ENCODE measurements at places on chromosomes 5 and 9.

- H3K27ac ChIP-seq, result no peak overlapping the region
- no peaks in the 10 kb centered on the region for H3K27me3 ChIP-seq
- DNase-seq, result no peak
- H3K4me1 ChIP-seq, result no peaks in the 10 kb centered on the region
These were observed 79.5 kb upstream of the HTR4 start for GRCh38 chr5:148733601-148734438.

GRCh38 chr9:10678010-10678409 lies 65.2 kb upstream of the PTPRD start:
- H3K27ac ChIP-seq, result no peak overlapping the region
- H3K27me3 ChIP-seq, result no peaks in the 10 kb centered on the region
- no peaks in the 10 kb centered on the region for H3K4me1 ChIP-seq
- DNase-seq, result no peak
- H3K4me3 ChIP-seq, result no peak overlapping the region

DNA sequence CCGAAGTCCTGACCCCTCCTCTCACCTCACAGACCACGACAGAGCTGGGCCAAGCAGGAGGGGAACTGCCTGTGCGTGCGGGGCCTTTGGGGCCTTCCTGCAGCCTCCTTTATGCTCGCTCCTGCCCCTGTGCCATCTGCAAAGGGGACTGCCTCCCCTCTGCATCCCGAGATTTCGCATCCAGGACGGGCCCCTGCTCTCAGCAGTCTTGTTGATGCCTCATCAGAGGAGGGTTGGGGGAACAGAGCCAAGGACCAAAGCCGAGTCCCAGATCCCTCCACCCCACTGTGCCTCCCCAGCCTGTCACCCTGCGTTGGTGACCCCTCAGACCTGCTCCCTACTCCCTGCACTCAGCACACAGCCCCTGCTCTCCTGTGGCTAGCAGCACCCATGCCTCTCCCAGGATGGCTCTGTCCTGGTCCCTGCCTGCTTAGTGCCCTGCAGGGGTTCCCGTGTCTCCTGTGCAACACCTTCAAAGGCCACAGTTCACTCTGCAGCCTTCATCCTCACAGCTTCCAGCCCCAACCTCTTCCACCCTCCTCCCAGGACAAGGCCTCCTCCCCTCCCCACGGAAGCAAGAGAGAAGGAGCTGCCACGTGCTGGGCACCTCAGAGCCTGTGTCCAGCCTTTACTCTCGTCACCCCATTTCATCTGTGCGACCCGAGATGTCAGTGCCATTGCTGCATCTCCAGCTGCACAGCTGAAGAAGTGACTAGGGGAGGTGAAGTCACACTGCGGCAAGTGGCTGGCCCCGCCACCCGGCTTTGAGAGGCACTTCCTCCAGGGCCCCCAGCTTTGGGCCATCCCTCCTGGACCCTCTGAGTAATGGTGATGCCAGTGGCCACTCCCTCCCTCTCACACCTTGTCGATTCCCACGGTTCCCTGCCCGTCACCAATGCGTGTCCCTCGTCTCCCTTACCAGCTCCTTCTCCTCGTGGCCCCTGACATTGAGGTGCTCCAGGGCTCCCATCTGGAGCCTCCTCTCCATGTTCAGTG lies 62.6 kb upstream of the LRRTM2 start:
- no peaks in the 10 kb centered on the region for H3K27me3 ChIP-seq
- peaks cover 2% of the 10 kb centered on the region for H3K36me3 ChIP-seq
- no peak for DNase-seq
- peaks cover 4% of the 10 kb centered on the region for H3K4me1 ChIP-seq

DNA sequence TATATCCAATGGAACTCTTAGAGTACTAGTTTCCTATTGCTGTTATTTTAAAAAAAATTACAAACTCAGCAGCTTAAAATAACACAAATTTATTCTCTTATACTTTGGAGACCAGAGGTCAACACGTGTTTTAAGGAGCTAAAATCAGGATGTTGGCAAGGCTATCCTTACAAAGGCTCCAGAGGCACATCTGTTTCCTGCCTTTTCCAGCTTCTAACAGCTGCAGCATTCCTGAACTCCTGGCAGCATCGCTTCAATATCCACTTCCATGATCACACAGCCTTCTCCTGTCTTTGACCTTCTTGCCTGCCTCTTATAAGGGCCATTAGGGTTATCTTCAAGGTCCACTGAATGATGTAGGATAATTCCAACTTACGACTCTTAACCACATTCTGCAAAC lies 92.2 kb upstream of the CCNG1 start:
- H3K4me1 ChIP-seq, result no peaks in the 10 kb centered on the region
- H3K27me3 ChIP-seq, result no peaks in the 10 kb centered on the region
- no peak overlapping the region for H3K27ac ChIP-seq
- H3K4me3 ChIP-seq, result no peak overlapping the region
- DNase-seq, result no peak

DNA sequence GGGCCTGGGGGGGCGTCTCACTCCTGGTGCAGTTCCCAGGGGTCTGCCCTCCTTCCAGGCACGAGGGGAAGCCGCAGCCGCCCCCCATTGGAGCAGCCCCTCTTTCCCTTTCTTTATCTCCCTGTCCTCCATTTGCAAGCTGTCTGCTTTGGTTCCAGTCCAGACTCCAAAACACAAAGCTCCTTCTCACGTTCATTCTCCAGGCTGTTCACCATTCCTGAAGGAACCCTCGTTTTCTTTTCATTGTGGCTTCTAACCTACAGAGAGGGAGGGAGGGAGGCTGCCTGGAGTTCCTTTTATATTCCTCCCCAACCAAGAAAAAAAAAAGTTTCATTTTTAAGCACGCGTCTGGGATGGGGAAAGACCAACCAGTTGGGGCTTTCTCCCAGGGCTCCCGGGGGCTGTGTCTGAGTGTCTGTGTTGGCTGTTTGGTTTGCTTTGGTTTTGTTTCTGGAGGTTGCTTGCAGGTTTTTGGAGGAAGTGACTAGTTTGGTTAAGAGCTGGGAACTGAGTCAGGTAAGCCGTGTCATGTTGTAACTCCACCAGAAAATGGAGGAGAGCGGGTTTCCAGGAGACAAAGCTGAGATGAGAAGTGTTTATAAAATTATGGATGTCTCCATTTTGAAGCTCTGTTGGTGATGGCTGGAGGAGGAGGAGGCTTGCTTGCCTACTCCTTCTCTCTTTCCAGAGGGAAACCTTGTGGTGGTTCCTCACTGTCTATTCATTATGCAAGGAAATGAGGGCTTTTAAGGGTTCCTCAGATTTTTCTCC lies 1.6 kb downstream of the ZNF462 start:
- H3K27ac ChIP-seq, result no peak overlapping the region
- DNase-seq, result no peak
- H3K4me1 ChIP-seq, result peaks cover 3% of the 10 kb centered on the region
- H3K36me3 ChIP-seq, result no peaks in the 10 kb centered on the region

DNA sequence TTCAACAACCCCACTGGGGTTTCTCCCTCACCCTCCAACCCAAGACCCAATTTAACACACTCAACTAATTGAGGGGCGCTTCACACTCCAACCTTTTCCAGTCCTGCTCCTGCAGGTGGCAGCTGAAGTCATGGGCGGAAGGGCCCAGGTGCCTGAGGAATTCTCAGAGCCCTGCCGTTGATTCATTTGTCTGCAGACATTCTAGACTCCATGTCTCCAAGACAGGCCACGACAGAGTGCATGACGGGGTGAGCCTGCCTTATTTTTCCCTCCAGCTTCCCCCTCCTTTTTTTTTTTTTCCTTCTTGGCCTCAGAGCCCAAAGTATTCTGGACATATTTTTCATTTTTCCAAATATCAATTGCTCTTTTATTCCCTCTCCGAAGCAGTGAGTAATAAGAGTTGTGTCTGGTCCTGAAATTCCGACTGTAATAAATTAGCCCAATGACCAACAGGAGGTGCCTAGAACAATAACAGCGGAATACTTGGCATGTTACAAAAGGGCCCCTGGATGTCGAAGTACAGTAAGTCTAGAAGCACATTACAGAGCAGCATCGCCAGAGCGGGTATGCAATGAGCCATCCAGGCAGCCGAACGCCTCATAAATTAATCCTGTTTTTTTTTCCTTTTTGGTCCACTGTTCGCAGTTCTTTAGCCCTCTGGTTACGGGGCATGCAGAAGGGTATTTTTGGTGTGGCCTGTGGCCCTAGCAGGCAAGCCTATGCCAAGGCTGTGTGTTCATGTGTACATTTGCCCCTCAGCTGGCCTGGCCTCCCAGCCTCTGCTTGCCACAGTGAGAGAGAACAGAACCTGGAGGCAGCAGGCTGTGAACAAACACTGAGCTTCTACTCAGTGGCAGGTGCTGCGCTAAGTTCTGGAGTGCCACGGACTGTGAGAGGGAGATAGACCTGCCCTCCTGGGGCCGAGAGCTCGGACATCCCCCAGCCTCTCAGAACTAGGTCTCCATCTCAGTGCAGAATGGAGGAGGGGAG lies 8.6 kb upstream of the SMIM23 start:
- no peak overlapping the region for H3K4me3 ChIP-seq
- no peaks in the 10 kb centered on the region for H3K4me1 ChIP-seq
- no peak overlapping the region for H3K27ac ChIP-seq
- no peaks in the 10 kb centered on the region for H3K36me3 ChIP-seq

DNA sequence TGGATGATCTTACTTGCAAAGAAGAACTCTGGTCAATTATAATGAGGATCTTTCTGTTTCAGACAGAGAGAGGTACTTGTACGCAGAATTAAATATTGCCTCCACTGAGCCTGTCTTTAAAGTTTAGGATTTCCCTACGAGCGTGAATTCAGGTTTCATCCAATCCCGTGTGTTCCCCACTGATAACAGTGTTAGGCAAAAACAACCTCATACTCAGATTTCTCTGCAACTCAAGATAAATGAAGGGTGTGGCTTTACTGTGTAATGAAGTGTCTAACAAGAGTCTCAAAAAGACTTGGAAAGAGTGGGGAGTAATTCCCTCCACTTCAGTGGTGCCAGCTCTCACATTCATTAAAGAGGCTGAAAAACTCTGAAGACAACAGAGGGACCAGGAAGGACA lies 53.2 kb upstream of the ACO1 start:
- no peak overlapping the region for H3K27ac ChIP-seq
- no peaks in the 10 kb centered on the region for H3K4me1 ChIP-seq
- DNase-seq, result no peak
- no peaks in the 10 kb centered on the region for H3K36me3 ChIP-seq
- no peak overlapping the region for H3K4me3 ChIP-seq
- no peaks in the 10 kb centered on the region for H3K27me3 ChIP-seq

DNA sequence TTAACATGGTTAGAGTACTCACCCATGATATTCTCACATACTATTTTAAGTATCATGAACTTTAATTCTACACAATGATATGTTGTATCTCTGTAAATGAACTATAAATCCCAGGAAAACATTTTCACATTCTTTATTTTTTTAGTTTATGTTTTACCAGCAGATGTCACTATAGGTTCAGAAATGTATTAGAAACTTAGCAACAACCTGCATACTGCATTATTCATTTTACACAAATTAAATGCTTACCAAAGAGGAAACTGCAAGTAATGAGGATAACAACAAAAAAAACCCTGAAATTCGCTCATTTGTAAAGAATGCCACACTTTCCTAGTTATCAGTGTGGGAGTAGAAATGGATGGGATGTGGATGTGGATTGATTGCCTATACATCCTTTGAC lies 217.5 kb upstream of the OTULINL start:
- H3K27me3 ChIP-seq, result no peaks in the 10 kb centered on the region
- H3K4me1 ChIP-seq, result peaks cover 2% of the 10 kb centered on the region
- DNase-seq, result no peak

DNA sequence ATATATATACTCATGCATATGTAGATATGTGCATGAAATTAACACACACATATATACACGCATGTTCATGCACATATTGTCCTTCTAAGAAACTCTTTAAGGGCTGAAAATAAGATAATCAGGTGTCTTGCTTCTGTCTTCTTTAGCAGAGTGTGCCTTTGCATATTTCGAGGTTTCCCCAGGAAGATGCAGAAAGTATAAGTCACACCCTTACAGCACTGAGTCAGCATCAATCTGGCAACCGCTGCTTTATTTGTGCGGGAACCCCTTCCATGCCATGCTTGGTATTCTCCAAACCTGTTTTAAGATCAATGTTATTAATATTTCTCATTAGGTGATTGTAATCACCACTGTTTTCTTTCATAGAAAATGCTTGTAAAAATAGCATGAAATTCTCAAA lies 557.9 kb downstream of the CAAP1 start:
- H3K4me3 ChIP-seq, result no peak overlapping the region
- H3K27me3 ChIP-seq, result no peaks in the 10 kb centered on the region
- H3K27ac ChIP-seq, result no peak overlapping the region
- DNase-seq, result no peak
- H3K36me3 ChIP-seq, result no peaks in the 10 kb centered on the region
- no peaks in the 10 kb centered on the region for H3K4me1 ChIP-seq

GRCh38 chr5:142432369-142432863 lies 107.6 kb upstream of the SPRY4 start:
- no peaks in the 10 kb centered on the region for H3K36me3 ChIP-seq
- no peak overlapping the region for H3K4me3 ChIP-seq
- no peak overlapping the region for H3K27ac ChIP-seq

DNA sequence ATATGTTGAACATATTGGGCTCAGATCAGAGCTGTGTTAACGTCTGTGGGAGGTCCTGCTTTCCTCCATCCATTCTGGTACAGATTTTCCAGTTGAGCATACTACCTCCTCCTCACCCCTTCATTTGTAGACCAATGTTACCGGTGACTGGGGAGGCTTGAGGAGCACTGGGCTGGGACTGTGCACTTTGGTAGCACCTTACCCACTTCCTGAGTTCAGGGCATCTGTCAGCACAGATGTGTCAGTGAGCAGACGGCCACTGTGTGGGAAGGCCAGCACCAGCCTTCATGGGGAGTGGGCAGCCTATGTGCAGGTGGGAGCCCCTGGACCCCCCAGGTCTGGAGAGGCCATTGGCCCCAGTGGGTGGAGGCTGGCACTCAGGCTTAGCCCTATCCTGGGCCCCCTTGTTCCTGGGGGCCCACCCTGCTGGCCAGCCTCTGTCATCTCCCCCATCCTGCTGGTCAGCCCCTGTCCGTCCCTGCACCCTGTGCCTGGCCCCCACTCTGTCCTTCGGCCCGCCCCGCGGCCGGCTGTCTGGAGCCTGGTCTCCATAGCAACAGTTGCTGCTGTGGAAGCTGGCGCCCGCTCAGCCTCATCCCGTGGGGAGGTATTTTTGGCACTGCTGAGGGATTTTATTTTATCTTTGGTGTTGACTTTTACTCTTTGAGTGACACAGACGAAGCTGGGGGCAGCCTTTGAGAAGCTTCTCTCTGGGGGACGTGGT lies 21.3 kb downstream of the WNK2 start:
- no peak overlapping the region for H3K4me3 ChIP-seq
- H3K27ac ChIP-seq, result no peak overlapping the region
- no peaks in the 10 kb centered on the region for H3K27me3 ChIP-seq
- peaks cover 1% of the 10 kb centered on the region for H3K4me1 ChIP-seq

- no peak for DNase-seq
- H3K27ac ChIP-seq, result no peak overlapping the region
These were observed 154.8 kb downstream of the FBXL7 start for GRCh38 chr5:15654779-15655178.

DNA sequence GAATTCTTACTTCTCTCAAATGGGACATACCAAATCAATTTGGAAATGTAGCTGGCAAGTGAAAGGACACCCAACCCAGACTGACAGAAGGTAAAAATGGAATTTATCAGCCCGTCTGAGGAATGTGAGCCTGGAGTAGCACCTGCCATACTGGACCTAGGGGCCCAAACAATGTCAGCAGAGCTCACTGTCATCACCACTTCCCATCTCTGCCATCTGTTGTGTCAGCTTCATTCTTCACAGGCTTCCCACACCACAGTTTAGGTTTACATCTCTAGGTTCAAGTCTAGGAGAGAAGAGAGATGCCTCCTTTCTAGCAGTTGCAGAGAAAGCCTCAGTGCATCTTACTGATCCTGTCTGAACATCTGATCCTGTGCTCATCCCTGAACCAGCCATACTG lies 222.4 kb downstream of the DOCK8 start:
- no peak overlapping the region for H3K27ac ChIP-seq
- H3K4me1 ChIP-seq, result no peaks in the 10 kb centered on the region
- DNase-seq, result no peak
- H3K36me3 ChIP-seq, result no peaks in the 10 kb centered on the region
- H3K27me3 ChIP-seq, result no peaks in the 10 kb centered on the region
